Right kidney (tissue), 9 donors: ENCODE measurements at places on chromosomes 3 and 15.

- no peak for DNase-seq
Observed at GRCh38 chr3:146464005-146464595, 5.3 kb downstream of the PLSCR2 start.

DNA sequence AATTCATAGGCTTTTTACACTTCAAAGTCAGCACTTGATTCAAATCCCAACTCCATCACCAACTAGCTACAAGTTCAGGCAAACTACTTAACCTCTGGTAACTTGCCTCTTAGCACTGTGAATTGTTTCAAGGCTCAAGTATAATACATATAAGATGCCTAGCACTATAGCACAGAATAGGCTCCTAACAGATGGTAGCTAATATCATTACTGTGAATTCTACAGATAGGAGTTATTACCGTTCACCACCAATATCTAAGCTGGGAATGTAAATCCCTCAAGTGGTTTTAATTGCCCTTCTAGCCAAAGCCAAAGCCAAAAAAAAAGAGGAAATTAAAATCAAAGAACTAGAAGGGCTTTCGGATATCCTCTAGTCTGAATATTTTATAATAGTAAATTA, 15.4 kb downstream of the DLG1 start:
- no peak for DNase-seq

DNA sequence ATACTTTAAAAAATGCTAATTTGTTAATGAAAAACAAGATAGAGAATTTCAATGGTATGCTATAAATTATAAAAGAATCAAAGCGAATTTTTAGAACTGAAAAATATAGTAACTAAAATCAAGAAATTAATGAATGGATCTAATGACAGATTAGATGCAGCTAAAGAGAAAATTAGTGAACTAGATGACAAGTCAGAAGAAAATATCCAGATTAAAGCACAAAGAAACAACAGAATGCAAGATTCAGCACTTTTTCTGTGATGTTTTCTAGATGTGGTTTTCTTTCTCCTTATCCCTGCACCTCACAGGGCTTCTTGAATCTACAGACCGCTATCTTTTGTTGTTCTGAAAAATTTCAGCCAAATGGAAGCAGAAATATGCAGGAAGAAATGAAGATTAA, 54.4 kb downstream of the INO80 start:
- no peak for DNase-seq

DNA sequence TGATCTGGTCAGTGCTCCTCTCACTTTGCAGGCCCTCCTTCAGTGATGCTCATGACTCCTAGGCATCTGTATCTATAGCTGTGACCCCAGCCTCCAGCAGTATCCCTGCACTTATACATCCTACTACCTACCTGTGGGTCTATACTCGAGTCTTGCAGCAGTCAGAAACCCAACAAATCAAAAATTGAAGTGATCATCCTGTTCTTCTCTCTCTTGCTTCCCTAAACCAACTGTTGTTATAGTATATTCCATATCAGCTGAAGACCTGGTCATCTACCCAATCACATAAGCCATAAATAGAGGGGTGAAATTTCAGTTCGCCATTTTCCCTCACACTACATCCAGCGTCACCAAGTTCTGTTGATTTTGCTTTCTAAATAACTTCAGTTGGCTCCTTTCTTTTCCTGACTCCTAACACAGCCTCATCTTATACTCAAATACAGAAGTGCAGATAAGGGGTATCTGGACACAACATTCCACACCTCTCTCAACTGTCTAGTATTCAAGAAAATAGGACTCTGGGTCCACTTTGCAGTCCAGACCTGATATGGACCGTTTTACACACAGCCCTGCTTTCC, 25.9 kb upstream of the SRPRB start:
- no peak for DNase-seq

DNA sequence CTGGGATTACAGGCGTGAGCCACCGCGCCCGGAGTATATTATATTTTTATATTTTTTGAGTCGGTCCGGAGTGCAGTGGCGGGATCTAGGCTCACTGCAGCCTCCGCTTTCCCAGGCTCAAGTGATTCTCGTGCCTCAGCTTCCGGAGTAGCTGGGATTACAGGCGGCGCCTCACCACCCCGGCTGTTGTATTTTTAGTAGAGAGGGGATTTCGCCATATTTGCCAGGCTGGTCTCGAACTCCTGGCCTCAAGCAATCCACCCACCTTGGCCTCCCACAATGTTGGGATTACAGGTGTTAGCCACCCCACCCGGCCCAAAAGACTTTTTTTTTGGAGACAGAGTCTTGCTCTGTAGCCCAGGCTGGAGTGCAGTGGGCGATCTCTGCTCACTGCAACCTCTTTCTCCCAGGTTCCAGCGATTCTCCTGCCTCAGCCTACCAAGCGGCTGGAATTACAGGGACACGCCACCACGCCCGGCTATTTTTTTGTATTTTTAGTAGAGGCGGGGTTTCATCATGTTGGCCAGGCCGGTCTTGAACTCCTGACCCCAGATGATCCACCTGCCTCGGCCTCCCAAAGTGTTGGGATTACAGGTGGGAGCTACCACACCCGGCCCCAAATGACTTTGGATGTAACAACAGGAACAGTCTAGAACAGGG, 1.0 kb downstream of the ZNF589 start:
- no peak for DNase-seq

- DNase-seq: peak; percentile 16
Observed at GRCh38 chr15:91271565-91272153, 171.6 kb downstream of the SV2B start.

DNA sequence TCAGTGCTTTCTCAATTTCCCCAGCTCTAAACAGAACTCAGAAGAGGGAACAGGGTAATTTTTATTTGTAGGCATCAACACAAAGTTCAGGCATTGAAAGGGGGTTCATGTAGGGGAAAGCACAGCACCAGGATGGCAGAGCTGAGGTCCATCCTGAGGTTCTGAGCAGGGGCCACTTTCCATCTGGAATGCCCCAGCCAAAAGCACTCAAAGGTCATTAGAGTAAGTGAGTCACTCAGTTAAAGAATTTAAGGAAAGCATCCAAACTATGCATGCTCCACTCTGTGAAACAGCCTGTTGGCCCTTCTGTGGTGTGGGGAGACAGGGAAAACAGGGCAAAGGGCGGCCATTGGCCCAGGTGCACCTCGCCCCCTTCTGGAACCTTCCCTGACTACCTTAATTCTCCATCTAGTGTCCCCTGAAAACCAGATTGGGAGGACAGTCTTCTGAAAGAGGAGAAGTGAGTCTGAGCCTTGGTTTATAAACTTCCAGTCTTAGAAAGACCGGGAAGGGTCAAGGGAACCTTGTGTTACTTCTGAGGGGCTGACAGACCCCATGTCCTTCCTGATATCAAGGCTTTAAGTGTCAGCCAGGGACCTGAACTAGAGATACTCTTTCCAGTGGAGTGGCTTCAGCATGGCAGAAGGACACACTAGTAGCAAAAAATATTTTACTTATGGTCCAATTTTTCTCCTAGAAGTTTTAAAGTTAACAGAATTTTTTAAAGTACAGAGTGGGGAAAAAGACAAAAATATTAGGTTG, 133.3 kb downstream of the MYLK start:
- DNase-seq: no peak

DNA sequence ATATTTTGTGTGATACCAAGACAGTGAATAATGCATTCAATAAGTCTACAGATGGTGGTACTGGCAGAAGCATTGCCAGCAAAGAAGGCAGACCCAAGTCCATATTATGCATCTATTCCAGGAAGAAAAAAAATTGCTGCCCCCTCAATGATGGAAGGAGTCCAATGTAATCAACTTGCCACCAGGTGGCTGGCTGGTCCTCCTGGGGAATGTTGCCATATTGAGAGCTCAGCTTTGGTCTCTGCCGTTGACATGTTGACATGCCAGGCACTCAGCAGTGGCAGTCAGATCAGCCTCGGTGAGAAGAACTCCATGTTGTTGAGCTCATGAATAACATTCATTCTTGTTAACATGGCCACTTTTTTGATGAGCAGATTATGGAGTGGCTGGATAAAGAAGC, 298.5 kb downstream of the IGSF11 start:
- DNase-seq: no peak
